M059J (cell line): ENCODE measurements at places on chromosomes 1 and 21. TPM values are rescaled to one million over a fixed set of nuclear protein-coding genes. Genes with fewer than 3 reads are reported as not detected.

FOXJ3 gene
- 22.0 and 31.9 TPM in 2 replicates for total RNA-seq

GPR3 gene
- total RNA-seq: 2.0 and 2.6 TPM in 2 replicates

AKNAD1 gene
- total RNA-seq: 0.37 and 2.3 TPM in 2 replicates

OR2T4 gene
- total RNA-seq: not detected in 2 replicates

ERRFI1 gene
- total RNA-seq: 127 and 146 TPM in 2 replicates

BACH1 gene
- total RNA-seq: 25.5 and 38.3 TPM in 2 replicates

SUMO3 gene
- total RNA-seq: 198 and 200 TPM in 2 replicates

HEYL gene
- 0.15 TPM in 1 of 2 replicates, not detected in the other for total RNA-seq

FCRL1 gene
- total RNA-seq: not detected in 2 replicates

DNA sequence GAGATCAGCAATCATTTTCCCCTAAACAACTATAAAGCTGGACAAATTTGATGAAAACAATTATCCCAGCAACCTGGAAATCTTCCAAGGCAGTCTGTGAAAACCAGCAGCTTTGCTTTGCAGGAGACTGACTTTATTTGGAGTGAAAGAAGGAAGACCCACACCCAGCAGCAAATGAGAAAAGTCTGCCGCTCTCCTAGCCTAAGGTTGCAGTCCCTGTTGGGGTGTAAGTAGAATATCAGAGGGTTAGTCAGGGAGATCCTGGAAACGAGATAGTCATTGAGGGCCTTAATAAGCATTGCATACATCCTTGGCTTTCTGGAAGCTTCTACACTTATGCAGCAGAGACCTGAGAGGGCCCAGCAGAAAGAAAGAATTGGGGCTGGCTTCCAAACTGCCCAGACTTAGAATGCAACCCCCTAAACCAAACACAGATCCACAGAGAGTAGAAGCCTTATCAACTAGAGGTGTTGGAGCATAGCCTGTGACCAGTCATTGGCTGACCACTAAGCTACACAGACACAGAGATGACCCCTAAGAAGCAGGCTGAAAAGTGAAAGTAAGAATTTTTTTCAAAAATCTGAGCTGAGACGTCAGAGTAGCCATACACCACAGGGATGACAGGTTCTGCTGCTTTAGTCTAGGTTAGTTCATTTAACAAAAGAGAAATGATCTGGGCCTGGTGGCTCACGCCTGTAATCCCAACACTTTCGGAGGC is 98.3 kb downstream of the LYPLAL1 start:
- DNase-seq: peak; percentile 35

DNA sequence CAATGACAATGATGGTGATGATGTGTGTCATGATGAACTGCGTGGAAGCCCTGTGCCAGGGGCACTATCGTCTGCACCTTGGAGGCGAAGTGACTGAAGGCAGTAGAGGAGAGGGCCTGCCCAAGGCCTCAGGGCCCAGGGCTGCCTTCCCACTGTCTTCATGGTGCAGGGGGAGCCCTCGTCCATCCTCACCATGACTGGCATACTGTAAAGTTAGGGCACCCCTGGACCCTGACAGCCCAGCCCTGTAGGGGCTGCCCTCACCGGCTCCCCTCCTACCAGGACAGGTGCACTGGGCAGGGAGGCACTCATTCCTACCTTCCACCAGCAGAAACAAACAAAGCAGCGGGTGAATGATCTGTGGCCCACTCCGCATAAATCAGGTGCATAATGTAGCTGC is 156.9 kb upstream of the C1orf174 start:
- DNase-seq: no peak

DNA sequence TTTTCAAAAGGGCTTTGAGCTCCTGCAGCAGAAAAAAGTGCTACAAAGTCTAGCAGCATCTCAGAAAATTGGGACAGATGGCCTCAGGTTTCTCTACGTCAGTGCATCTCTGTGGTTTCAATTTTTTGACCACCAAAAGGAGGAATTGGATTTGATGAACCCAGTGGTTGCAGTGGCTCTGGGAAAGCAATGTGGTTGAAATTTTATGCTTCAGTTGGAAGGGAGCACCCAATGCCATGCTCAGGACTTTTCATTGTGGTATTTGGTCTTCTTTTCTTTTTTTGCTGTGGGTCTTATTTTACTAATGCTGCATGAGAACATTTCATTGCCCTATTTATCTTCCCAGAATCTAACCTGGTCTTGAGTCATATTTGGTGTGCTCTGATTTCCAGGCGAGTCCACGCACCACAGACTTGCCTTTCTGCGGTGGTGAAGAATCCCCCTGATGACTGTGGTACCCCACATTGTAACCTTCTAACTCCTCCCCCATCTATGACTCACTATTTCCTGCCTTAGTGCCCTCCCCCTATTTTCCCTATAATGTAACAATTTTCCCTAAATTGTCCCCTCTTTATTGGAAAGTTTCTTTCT is 56.7 kb downstream of the S1PR1 start:
- peak; percentile 97 for DNase-seq

DNA sequence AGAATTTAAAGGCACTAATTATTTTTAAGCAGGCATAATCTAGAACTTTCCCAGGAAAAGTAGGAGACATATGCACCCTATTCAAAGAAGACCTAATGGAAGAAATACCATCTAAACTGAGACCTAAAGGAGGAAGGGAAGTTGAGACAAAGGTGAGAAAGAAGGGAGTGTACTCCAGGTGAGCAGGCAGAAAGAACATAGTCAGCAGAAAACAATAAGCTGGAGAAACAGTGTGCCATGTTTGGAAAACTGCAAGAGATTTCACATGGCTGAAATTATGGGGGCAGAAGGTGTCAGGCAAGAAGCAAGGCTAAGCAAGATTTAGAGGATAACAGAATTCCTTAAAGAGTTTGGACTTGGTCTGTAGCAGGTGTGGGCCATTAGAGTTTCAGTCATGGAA is 167.0 kb upstream of the USP25 start:
- DNase-seq: no peak

GRCh38 chr1:178961331-178961730 is 64.4 kb upstream of the FAM20B start:
- DNase-seq: no peak

GRCh38 chr1:150967936-150968335 is 6.7 kb downstream of the CERS2 start:
- DNase-seq: no peak

DNA sequence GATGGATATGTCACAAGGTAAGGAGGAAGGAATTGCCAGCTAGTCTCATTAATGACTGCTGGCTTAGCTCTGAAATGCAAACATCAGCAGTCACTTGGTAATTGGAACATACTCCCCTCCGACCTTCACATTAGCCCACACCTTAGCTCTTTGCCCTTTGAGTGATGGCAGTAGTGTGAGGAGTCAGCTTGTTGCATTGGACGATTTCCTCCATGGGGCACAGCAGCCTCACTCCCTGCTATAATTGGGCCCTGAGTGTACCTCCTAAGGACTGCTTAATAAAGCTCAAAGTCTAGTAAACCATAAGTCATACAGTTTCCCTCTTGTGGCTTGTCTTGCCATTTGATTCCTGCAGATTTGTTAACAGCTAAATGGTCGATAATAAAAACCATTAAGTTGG is 19.4 kb downstream of the METTL13 start:
- no peak for DNase-seq

GRCh38 chr1:153180556-153180955 is 22.7 kb upstream of the LELP1 start:
- DNase-seq: no peak

DNA sequence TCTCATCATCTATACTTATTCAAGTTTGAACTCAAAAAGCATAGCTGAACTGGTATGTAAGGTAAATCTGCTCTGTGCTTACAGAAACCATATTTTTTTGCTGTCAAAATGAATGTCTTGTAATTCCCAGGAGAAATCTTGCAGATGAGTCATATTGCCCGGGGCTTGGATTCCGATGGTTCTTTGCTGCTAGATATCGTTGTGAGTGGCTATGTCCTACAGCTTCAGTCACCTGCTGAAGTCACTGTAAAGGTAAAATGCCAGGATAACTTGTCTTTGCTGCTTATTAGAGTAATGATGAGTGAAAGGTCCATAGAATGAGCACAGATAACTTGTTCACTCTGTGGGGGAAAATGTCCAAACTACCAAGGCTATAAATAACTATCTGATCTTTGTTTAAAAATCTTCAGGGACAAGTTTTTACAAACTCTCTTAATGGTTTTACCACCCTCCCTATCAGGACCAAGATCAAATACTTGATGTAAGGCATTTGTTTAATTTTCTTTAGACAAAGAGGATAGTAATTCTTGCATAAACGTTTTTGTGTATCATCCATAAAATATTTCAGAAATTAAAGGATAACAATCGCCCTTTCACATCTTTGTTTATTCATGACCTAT is 222.3 kb downstream of the TPR start:
- DNase-seq: peak; percentile 95

DNA sequence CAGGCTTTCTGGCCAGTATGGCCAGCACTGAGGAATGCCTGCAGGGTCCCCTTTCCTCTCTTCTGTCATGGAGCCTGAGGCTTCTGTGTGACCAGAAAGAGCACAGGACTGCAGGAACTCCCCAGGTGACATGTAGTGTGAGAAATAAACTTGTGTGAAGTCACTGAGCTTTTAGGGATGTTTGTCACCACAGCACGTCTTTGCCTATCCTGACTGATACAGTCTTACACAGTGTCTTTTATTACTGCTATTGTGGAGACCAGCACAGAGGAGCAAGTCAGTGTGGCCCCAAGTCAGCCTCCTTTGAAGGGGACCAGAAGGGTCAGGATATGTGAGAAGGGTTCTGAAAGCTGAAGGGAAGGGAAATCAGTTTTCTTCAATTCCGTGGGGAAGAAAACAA is 102.5 kb downstream of the LAMC2 start:
- no peak for DNase-seq

DNA sequence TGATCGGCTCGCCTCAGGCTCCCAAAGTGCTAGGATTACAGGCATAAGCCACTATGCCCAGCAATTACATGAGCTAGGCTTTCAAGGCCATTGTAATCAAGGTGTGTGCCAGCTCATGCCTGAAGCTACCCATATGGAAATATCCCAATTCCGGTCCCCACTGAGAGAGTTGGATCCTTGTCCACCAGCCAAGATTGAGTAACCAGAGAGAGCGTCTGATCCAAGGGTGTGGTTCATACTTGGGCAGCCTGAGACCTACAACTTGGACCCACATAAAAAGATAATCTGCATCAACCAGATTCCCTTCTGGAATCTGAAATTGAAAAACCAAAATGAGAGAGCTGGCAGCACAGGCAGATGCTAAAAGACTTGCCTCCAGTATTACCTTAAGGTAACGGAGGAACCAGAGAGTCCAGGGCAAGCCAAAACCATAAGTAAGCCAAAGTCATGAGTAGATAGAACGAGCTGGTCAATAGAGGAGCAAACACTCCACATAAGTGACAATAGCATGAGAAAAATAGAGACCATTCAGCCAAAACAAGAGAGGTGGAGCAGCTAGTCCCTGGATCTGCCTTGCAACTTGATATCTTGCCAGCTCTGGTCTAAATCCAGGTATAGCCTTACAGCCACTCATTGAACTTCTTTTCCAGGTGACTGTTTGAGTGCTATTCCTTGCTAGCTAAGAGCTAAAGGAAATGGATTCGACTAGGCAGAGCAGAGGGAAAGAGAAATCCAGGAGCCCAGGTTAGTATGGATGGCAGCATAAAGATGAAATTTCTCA is 63.8 kb upstream of the ATP1A1 start:
- DNase-seq: no peak

DNA sequence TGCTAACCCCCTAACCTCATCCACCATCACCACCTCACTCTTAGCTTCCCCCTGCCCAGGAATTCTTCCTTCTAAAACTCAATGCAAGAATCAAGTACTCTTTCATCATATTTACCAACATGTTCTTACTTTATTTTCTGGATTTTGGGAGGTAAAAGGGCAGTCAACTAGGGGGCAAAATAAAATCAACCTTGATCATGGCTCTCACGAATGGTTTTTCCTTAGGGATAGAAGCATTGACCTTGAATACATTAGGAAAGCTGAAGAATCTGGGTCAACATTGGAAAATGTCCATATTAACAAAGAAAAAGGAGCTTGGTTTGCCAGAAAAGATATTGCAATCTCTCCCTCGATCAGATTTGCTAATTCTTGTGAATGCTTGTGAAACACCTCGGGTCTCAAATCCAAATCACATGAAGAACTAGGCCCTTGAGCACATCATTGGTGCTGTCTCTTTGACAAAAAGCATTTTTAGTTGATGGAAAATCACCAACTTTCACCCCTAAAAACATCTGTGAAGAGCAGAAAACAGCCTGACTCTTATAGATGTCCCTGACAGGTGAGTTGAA is 58.9 kb downstream of the ZC3H11B start:
- DNase-seq: no peak

- DNase-seq: no peak
These were observed 2.6 kb upstream of the NECTIN4 start for GRCh38 chr1:161091796-161092507.

GRCh38 chr1:16177306-16177705 is 21.4 kb upstream of the EPHA2 start:
- no peak for DNase-seq

GRCh38 chr21:40534886-40535285 is 312.1 kb downstream of the DSCAM start:
- no peak for DNase-seq

DNA sequence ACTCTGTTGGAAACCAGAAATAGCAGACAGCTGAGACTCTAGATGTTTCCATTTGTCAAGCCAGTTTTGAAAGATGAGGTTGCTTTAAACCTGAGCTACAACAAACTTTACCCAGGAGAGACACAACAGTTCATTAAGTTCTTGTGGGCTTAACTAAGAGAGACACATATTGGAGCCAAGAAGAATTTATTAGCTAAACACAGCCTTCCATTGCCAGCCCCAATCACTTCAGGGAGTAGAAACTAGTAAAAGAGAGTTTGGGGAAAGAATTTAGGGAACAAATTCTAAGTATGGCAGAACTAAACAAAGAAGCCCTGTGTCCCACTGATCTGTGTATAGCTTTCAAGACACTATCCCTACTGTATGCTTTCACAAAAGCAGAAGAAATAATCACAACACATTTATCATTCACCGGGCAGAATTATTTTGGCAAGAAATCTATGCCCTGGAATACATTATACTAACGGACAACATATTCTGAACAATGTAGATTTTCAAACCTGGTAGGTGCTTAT is 87.3 kb upstream of the KAZN start:
- no peak for DNase-seq

- DNase-seq: no peak
These were observed 235.4 kb downstream of the TTLL7 start for GRCh38 chr1:83763361-83764095.

- no peak for DNase-seq
These were observed 1.4 kb downstream of the SPTA1 start for GRCh38 chr1:158685085-158685484.

- no peak for DNase-seq
These were observed 574.1 kb downstream of the LMO4 start for GRCh38 chr1:87902830-87903229.

GRCh38 chr1:209696673-209697072 is 8.0 kb upstream of the HSD11B1 start:
- DNase-seq: no peak

GRCh38 chr1:18398791-18399530 is 81.8 kb upstream of the KLHDC7A start:
- no peak for DNase-seq

DNA sequence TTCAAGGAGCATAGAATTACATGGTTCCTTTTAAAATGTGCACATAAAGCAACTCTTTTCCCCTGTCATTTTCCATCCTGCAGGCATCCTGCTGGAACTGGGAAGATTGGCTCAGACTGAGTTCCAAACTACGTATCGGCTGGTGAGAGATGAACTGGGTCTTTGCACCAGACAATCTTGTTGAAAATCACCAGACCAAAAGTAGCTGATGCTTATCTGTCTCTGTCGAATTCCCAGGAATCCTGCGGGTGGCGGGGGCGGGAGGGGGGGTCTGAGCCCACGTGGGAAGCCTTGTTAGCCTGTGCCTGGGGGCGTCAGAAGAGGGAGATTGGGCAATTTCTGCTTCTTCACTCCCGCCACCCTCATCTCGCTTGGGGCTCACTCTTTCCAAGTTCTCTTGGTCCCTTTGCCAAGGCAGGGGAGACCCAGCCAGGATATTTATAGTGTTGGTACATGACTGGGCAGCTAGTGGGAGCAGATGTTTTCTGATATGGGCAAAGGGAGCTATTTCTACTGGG is 90.1 kb upstream of the SLC25A33 start:
- DNase-seq: peak; percentile 64
